ENCODE measurements at places on chromosomes 16 and 17.

DNA sequence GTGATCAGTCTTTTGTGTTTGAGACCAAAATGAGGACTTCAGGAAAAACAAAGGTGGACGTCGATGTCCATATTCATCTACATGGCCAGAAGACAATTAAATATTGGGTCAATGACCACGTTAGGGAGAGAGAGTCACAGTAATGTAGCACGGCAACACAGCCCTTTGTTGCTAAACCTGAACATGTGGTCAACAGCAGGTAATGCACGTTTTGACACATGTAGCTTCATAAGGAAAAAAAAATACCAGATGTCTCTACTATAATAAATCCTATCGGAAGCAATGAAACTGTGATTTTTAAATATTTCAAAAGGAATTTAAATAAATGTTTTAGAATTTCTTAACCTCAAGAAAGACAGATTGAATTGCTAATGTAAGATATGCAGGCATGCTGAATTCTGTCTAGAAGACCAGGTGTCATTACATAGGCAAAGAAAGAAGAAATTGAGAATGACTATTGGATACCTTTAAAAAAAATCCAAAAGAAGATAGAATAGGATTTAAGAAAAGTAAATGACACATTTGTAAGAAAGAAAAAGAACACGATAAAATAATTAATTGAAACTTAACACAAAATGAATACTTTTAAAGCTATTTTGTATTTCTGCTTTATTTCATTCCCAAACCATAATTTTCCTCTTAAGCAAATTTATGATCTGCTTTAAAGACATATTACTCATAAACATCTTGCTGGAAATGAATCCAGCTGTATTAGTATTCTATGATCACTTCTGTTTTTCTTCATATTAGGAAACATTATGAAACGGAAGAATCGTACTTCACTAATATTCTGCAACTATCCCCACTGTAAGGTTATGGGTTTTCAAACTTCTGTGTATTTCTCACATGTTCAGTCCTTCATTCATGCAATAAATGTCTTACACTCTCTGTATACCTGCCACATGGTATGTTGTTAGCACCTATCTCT is 30.1 kb downstream of the ABCA8 start:
- DNase-seq, result no peak

- DNase-seq, result no peak
Measured at GRCh38 chr16:51540259-51540658, 389.2 kb upstream of the SALL1 start.

- DNase-seq, result no peak
Measured at GRCh38 chr17:42640121-42640520, 19.0 kb upstream of the TUBG2 start.

DNA sequence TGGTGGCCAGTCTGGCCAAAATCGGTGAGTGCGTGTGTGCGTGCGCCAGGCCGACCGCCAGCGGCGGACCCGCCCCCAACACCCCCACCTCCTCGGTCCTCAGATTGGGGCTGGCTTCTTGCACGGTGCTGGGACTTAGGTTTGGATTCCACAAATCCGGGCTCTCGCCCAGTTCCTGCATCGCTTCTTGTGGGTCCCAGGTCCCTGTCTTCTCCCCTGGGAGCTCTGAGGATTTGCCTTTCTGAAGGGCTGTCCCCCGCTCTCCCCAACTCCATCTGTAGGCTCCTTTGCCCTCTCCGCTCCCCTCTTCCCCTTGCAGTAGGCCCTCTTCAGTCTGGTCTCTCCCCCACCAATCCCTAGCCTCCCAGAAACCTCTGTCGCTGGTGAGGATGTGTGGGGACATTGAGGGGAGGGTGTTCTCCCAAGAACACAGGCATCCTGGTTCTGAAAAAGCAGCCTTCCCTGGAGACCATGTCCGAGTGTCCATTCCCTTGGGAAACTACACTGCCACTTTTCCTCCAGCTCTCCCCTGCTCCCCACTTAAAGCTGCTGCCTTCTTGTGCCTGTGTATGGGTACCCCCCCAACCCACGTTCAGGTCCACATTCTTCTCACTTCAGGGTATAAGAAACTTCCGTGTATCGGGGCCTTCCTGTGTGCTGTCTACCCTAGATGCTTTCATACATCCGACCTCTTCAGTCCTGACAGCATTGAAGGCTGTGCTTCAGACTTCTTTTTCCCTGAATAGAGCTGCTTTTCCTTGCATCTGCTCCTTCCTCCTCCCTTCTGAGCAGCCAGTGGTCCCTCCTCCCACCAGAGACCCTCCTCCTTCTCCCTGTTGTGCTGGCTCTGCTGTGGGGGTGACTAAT is 632 bp downstream of the SLC9A5 start:
- DNase-seq, result no peak

GRCh38 chr16:68884861-68885720 is 41.8 kb downstream of the TANGO6 start:
- no peak for DNase-seq

- DNase-seq, result no peak
Measured at GRCh38 chr17:77071925-77072490, 68.8 kb upstream of the SEC14L1 start.

All from stimulated activated CD8-positive, alpha-beta memory T cell treated with anti-CD3 and anti-CD28 coated beads, Interleukin-15, amount 100 ng/mL, for 1 hour (primary cell).